ENCODE measurements at places on chromosomes 3 and 15.

DNA sequence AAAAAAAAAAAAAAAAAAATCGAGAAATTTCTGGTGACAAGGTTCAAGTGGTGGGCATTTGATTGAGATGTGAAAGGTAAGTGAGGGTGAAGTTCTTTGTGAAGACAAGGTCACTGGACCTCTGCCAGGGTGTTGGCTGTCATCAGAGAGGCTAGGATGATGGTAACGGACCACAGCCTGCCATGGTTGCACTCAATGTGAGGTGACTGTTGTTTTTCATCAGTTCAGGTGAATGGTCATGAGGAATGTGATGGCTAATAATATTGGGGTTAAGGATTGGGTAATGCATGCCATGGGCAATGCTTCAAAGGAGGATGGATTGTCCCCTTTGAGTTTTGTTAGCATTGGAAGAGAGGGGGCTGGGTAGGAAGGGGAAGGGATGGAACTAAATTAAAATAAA, 4.3 kb upstream of the ALPK3 start:
- DNase-seq: no peak

- DNase-seq: no peak
These were observed 127.4 kb downstream of the ATP10A start for GRCh38 chr15:25735550-25736384.

GRCh38 chr3:77068808-77069207, 28.9 kb downstream of the ROBO2 start:
- DNase-seq: no peak

DNA sequence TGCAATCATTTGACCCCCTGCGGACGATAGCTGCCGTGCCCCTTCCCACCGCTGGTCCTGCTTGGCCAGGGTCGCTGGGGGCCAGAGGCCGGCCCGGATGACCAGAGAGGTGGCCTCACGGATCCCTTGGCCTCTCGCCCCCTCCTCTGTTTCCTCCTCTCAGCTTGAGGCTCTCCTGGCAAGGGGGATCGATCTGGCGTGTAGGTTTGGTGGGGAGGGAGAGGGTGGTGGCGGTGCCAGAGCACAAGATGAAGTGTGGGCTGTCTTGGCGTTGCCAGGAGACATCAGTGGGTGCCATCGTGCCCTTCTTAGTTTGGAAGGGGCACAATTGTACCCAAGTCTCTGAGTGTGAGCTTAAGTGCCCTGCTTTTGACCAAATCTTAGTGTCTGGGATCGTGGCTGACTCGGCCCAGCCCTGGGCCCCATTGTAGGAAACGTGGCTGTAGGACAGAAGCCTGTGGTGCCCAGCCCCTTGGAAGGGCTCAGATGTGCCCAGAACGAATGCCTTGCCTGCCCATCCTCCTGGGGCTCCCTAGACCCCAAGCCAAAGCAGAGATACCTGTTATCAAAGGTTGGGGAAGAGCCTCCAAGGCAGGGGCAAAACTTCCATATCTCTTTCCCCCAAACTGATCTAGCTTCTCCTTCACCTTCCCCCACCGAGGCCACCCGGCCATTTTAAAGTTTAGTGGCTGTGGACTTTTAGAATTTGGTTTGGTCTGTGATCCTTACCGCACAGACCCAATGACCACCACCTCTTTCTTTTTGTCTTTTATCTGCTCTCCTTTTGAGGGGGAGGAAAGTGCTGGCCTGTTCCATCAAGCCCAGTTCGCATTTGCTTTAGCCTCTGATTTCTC, 14.4 kb downstream of the NR2F2 start:
- DNase-seq: peak; percentile 72

DNA sequence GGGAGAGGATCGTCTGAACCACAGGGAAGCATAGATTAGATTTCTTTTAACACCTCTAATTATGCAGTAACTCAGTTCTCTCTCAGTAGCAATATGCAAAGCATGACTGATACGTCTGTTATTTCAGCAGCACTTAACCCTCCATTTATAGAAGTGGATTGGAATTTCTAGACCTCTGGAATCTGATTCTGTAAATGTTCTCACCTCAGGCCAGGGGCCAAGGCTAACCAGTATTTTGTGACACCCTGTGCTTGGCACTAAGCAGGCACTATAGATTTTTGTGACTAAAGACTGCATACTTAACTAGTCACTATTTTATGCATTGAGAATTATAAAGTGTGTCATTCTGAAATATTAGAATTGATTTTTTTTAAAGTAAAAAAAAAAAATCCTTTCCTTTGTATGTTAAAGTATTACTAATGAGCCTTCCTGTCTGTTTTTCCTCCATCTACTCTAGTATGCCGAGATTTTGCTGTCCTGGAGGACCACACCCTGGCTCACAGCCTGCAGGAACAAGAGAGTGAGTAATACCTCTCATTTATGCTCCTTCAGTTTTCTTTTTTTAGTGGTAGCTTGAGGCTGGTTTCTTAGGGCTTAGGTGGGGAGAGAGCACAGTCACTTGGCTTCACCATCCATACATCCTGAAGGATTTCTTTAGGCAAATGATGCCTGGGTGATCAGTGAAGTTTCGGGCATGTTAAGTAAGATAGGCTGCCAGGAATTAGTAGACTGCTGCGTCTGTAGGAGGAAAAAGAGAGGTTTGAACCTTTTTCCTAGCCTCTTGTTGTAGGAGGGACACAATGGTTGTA, 26.5 kb upstream of the UTS2B start:
- peak; percentile 65 for DNase-seq

GRCh38 chr3:98769448-98769847, 6.3 kb downstream of the ST3GAL6 start:
- no peak for DNase-seq

DNA sequence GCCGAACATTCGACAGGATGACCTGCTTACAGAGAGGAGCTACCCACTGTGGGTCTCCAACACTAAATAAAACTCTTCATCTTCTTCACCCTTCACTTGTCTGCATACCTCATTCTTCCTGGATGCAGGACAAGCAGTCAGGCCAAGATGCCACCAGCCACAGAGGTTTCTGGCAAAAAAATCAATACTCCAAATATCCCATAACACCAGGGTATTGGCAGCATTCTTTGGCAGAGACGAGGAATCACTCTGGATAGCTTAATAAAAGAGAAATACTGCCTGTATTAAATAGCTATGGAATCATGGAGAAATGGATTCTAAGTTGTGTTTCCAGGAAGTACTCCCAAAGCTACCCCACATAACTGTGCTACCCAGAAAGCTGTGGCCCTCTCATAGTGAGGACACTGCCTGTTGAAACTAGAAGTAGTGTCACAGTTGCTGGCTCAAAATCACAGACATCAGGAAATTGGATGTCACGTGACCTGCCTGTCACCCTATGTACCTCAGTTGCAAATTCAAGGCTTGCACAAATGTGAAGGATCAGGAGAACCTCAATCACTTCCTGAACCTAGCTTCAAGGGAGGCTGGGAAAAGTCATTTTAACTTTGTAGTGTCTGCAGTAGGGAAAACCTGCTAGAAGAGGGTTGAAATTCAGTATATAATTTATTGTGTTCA, 11.0 kb upstream of the LRRC31 start:
- DNase-seq: no peak

GRCh38 chr3:23258110-23258509, 55.0 kb downstream of the UBE2E2 start:
- no peak for DNase-seq

Measured in tibial artery (tissue), 4 donors.